A549 treated with RU486 at 1 μM for 4 hours (cell line): ENCODE measurements at places on chromosomes 2 and 18. TPM values are rescaled to one million over a fixed set of nuclear protein-coding genes. Genes with fewer than 3 reads are reported as not detected.

Gene MYO3B
- total RNA-seq: 0.02 TPM in 1 of 5 replicates, not detected in the others

Gene LOXL3
- 0.14 to 0.66 TPM (median 0.25 TPM) in 5 replicates for total RNA-seq

Gene AFF3
- 0.07 to 0.22 TPM in 2 of 5 replicates, not detected in the others for total RNA-seq

Gene BOLL
- not detected in 5 replicates for total RNA-seq

Gene UPP2
- not detected in 5 replicates for total RNA-seq

Gene SH3RF3
- 0.25 to 0.52 TPM (median 0.38 TPM) in 5 replicates for total RNA-seq

Gene ARHGAP15
- not detected in 5 replicates for total RNA-seq

Gene FAM228A
- not detected in 5 replicates for total RNA-seq

Gene NT5C1B
- total RNA-seq: not detected in 5 replicates

Gene OTOS
- not detected in 5 replicates for total RNA-seq

Gene MERTK
- total RNA-seq: 1.4 to 2.0 TPM (median 1.8 TPM) in 5 replicates

Gene SCN1A
- not detected in 5 replicates for total RNA-seq

Gene BCL11A
- 0.31 to 0.54 TPM (median 0.37 TPM) in 3 of 5 replicates, not detected in the others for total RNA-seq

Gene DAW1
- total RNA-seq: 2.0 to 2.9 TPM (median 2.3 TPM) in 5 replicates

Gene SLC5A6
- total RNA-seq: 64.9 to 70.5 TPM (median 69.7 TPM) in 5 replicates

Gene GKN2
- 1.8 to 3.5 TPM (median 2.8 TPM) in 5 replicates for total RNA-seq

Gene NEMP2
- total RNA-seq: 3.5 to 7.6 TPM (median 7.1 TPM) in 5 replicates

Gene PROKR1
- total RNA-seq: not detected in 5 replicates

Gene CENPA
- 47.2 to 64.0 TPM (median 55.1 TPM) in 5 replicates for total RNA-seq

Gene IL1RL2
- 0.05 TPM in 1 of 5 replicates, not detected in the others for total RNA-seq

Gene MYCN
- total RNA-seq: not detected in 5 replicates

Gene GATA6
- 2.0 to 2.9 TPM (median 2.6 TPM) in 5 replicates for total RNA-seq
